Right forelimb (tissue), 1 donor: ENCODE measurements at places on chromosomes 5 and 9.

GRCh38 chr5:174459832-174460448, 264.4 kb upstream of the MSX2 start:
- no peak for DNase-seq

GRCh38 chr5:144202726-144203125, 32.1 kb downstream of the KCTD16 start:
- DNase-seq: no peak

DNA sequence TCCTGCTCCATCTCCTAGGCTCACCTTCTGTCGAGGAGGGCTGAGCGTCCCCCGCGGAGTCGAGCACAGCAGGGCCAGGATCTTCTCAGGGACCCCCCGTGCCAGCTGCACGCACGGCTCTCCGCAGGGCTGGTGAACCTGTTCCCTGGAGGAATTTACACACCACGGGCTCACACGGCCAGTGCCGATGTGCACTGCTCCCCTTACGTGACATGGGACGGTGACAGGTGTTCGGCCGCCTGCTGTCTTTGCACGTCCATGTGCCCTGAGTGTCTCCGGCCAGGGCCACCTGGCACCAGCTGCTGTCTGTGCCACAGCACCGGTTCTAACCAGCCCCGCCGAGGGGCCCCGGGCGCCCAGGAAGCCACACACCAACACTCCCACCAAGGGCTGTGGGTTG, 8.7 kb upstream of the AGPAT2 start:
- no peak for DNase-seq

- no peak for DNase-seq
Measured at GRCh38 chr9:124831642-124832364, 21.5 kb upstream of the WDR38 start.

GRCh38 chr5:74017112-74017511, 391.1 kb downstream of the ARHGEF28 start:
- no peak for DNase-seq

GRCh38 chr9:89405826-89406225, 87.5 kb downstream of the SECISBP2 start:
- no peak for DNase-seq
